ENCODE measurements at places on chromosomes 7 and 10.
A peak's percentile ranks its signal among the peaks of the same experiment; 100 is the strongest.

- no peak for DNase-seq
These were observed 628.7 kb upstream of the AUTS2 start for GRCh38 chr7:68969571-68969970.

GRCh38 chr10:33151344-33151864 lies 183.1 kb downstream of the NRP1 start:
- no peak for DNase-seq

DNA sequence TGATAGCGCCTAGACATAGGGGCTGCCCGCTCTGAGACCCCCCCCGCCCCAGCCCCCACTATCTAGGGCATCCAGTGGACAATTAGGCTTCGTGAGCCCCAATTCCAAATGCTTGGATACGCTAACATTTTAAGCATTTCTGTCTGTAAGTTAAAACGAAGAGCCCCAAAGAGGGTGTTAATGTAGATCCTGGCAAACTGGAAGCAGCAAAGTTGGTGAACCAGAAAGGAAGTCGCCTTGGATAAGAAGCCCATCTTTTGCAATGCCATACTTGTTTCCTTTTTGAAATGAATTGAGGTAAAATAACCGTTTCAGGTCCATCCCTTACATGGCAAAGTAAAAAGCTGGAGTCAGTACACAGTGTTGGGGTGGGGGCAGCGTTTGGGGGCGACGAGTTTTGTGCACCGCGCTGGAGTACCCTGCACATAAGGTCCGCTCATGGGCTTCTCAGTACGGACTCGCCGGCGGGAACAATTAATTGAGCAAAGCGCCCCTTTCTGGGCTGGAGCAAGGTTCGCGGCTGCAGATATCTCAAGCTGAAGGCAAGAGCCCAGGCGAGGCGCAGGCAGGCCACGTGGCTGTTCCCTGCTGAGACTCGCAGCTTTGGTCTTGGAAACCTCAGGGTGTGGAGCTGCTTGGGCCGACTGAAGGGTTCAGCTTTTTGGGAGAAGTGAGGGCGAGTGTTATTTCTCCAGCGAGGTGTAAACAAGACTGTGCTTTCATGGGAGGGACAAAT lies 1.4 kb upstream of the TWIST1 start:
- peak; percentile 54 for DNase-seq

GRCh38 chr7:132300599-132301277 lies 275.5 kb downstream of the PLXNA4 start:
- DNase-seq = no peak

DNA sequence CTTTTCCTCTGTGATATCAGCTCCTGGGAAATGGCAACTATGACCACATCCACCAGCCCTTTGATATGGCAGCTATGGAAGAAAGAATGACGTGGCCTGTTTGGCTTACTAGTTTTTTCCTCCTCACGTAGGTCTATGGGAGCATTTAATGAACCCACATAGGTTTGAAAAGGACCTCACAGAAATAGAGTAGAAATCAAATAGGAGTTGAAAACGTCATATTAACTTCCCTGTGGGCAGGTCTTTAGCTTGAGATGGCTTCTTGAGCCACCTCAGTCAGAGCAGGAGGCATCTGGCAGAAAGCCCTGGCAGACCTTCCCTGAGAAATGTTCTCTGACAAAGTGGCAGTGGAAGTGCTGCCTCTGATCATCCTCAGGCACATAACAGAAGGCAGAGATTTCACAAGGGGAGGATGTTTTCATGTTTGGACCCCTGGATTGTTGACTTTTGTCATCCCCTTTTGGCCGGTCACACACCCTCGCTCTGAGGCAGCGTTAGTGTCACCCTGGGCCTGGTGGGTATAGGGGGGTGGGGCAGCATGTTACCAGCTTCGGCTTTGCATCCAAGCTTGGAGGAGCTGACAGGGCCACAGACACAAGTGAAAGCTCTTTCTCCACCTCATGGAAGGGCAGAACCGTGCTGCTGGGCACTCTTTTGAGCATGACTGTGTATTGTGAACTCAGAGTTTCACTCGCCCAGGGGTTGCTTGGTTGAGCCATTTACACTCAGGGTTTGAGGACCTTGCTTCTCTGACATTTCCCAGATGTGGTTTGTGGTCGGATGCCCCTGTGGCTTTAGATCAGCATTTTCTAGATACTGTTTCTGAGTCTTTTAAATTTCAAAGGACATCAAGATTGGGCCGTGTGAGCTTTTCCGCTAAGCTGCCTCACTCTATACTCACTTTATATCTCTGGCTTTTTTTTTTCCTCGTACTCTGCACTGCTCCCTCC lies 184.2 kb downstream of the STK31 start:
- DNase-seq = peak; percentile 8

- no peak for DNase-seq
These were observed 42.1 kb downstream of the ZNF277 start for GRCh38 chr7:112248598-112248997.

GRCh38 chr10:126387041-126387921 lies 996 bp downstream of the ADAM12 start:
- DNase-seq = peak; percentile 79

DNA sequence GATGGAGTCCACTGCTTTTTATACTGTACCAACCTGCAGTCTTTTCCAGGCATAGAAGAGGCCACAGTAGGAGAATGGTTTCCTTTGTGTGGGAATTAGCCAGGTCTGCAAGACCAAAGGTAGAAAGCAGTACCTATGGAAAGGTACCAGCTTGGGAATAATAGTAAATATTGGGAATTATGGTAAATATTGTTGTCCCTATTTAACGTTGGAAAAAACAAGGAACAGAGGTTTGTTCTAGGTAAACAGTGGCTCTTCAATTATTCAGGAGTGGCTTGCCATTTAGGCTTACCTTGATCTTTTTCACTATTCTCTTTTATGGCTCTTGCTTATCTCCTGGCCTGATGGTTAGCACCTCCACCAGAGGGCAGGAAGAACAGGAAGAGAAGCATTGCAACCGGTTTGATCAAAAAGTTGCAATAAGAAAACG lies 43.9 kb upstream of the GSAP start:
- DNase-seq = no peak

DNA sequence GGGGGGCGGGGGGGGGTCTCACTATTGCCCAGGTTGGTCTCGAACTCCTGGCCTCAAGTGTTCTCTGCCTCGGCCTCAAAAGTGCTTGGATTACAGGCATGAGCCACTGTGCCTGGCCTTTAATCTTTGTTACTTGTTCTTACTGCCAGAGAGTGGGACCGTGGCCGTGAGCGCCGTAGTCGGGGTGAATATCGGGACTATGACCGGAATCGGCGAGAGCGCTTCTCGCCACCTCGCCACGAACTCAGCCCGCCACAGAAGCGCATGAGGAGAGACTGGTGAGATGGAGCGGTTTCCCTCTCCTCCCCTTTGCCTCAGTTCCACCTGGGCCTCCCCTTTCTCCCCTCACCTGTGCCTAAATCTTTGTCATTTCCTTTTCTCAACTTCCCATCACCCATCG lies 6.2 kb downstream of the SRRT start:
- DNase-seq = no peak

DNA sequence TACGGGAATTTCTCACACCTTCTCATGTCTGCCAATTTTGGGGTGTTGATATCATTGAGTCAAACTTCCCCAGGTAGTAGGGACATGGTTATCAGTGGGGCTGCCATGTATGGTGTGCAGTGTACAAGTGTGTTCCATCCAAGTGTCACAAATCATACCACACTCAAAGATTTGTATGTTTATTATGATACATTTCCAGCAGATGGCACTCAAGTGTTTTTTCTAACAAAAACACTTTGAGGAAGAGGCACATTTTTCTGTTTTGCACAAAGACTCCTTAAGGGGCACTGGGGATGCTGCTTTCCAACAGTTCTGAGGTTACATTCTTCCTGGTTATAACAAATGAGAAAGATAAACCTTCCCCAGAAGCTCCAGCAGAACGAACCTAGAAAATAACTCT lies 414.5 kb downstream of the REEP3 start:
- DNase-seq = no peak

GRCh38 chr10:125708971-125709503 lies 10.5 kb upstream of the EDRF1 start:
- no peak for DNase-seq

DNA sequence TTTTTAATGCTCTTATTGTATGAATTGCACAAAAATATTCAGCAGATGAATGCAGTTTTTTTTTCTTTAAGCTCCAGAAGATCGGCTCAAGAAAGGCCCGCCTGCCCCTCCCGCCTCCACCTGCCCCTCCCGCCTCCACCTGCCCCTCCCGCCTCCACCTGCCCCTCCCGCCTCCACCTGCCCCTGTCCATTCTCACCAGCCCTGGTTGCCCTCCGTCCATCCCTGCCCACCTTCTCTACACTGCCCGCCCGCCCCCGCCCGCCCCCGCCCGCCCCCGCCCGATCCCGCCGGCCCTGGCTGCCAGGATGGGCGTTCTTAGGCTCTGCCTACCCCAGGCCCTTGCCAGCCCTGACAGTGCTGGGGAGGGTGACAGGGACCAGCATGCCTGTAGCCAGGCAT lies 67.4 kb downstream of the GLRX3 start:
- DNase-seq = no peak

DNA sequence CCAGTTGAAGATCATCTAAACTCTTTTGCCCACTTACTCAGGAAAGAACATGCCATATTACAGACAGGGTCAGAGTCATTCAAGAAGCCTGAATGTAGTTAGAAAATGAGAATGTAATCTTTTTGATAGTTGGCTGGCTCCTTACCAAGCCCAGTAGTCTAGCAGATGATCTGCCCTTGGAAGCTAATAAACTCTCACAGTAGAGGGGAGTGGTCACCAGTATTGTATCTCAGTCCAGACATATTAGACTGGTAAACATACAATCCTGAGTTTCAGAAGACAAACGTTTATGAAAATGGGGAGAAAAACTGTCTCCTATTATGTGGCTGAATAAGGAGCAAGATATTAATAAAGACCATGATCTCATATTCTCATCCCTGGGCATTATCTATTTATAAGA lies 65.3 kb downstream of the SEPTIN7 start:
- DNase-seq = no peak

DNA sequence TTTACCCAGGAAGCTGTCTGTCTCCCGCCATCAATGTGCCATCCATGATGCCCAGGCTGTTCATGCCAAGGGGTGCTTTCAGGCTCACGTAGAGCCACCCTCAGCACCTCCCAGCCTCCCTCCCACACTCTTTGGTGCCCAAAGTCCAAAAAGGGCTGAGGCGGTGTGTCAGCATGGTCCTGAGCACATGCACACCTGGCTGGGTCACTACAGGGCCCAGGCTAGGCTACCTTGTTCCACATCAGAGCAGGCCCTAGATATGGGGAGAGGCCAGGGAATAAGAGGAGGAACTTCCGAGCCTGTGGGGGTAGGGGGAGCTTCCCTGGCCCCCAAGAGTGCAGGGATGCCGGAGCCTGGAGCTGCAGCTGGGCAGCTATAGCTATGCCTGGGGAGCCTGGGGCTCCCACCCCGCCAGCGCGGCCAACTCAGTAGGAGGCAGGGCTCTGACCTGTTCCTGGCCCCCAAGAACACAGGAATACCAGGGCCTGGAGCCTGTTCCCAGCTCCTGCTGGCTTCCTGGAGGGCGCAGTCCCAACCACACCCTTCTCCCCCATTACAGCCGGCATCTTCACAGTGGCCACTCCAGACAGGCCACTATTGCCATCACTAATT lies 133.2 kb upstream of the C7orf33 start:
- no peak for DNase-seq

DNA sequence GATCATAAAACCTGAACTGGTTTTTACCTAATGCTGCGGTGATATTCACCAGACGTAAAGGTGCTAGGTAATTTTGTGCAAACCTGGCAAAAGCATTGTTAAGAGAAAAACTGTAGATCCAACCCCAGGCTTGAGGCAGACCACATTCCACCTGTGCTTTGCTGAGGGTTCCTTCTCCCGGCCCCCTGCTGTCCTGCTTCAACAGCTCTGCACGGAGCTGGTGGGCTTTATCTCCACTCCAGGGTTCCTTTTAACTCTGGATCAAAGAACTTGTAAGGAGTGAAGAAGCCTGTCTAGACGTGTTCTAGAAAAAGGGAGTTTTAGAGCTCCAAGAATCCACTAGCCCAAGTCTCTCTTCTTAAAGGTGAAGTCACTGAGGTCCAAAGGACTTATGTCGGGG lies 87.5 kb upstream of the NMT2 start:
- no peak for DNase-seq

DNA sequence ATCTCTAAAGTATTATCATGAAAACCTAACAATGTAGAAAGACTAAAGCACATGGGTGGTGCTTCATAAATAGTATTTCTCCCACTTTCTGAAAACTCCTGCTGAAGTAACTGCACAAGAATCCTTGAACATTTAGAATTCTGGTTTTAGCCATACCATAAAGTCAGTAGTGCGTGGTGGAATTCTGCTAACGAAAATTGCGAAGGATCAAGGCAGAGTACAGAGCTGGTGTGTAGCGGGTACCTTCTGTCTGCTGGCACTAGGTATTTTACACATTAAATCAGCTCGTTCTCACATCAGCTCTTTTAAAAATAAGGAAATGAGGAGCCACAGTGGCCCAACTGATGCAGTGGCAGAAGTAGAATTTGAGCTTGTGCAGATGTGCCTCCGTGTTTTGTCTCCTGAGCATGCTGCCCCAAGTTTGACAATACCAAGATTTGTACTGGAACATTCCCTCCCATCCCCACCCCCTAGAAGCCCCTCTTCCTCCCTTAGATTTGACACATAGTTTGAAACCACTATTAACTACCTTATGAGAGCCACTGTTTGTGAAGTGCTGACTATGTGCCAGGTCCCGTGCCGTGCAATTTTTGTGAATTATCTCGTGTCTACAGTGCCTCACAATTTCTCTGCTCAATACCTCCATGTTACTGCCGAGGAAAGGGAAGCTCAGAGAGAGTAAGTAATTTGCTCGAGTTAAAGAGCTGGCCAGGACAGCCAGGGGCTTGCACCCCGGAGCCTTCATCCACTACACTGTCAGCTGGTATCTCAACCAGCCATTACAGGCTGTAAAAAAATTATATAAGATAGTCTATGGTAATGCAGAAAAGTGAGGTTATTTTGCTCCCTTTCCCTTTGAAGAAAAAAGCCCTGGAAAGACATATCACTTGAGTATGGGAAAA lies 66.9 kb downstream of the EGFR start:
- DNase-seq = no peak

DNA sequence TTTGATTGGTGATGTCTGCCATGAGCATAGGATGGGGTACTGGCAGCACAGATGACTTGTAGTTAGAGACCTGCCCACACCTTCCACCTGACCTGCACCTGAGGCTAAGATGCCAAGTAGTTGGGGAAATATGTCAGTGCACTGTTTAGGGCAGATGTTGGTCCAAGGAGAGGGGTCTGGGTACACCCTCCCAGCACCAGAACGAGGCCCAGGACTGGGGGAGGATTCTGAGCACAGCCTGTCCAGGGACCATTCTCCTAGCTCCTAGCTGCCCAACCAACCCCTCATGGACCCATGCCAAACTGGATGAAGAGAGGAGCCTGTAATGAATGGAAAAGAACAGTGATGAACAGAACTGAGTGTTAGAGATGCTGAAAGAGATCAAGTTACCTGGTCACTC lies 28.0 kb downstream of the FRMPD2 start:
- no peak for DNase-seq

- peak; percentile 35 for DNase-seq
These were observed 61.7 kb upstream of the UBE3C start for GRCh38 chr7:157077021-157077420.

- DNase-seq = no peak
These were observed 80.3 kb downstream of the FOXL3 start for GRCh38 chr7:370259-370625.

Measured in nephron progenitor cell (in vitro differentiated cells).